T-cell (primary cell): ENCODE measurements at places on chromosomes 2 and 18. TPM values are rescaled to one million over a fixed set of nuclear protein-coding genes. Genes with fewer than 3 reads are reported as not detected.

DNA sequence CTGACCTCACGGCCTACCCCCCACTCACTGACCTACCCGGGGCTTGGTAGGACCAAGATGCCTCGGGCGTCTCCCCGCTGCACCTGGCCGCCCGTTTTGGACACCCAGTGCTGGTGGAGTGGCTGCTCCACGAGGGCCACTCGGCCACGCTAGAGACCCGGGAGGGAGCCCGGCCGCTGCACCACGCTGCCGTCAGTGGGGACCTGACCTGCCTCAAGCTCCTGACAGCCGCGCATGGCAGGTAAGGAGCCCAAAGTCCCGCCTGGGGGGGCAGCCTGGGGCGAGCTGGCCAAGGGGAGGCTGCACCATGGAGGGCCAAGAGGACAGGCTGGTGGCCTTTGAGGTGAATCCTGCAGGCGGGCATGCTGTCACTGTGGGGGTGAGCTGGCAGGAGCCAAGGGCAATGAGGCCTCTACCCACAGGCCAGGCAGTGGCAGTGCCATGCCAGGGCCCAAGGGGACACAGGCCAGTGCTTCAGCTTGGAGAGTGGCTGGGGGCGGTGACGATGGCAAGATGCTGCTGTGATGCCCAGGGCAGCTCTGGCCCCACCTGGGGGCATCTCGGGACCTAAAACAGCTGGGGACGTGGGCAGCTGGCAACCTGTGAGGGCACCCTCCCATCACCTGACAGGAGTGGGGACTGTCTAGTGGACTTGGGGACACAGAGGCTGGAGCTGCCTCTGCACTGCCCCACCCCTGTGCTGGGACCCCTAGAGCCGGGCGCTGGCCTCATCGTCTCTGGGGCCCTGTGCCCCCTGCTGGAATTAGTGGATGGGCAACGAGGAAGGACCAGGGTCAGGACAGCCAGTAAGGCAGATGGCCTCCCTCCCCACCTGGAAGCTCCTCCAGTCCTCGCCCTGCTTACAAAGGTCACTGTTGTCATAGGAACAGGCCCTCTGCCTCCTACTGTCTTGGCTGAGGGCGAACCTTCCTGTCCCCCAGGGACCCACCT lies 2.0 kb downstream of the ESPNL start:
- H3K36me3 ChIP-seq, result no peaks in the 10 kb centered on the region
- no peaks in the 10 kb centered on the region for H3K27me3 ChIP-seq
- H3K4me3 ChIP-seq, result no peak overlapping the region
- no peaks in the 10 kb centered on the region for H3K4me1 ChIP-seq
- DNase-seq, result no peak

DNA sequence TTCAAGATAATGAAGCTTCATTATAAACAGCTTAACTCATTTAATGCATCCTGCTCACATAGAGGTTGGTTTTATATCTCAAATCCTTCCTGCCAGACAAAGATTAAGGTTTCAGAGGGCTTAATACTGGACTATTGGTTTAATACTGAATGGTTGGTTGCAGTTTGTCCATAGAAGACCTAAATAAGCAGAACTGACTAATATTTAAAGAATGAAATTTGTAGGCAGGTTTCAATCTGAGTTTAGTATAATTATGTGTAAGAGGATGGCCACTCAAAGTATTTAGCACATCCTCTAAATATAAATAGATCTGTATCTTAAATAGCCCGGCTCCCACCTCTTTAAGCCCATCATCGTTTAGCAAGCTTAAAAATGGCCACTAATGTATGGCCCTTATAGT lies 92.5 kb downstream of the EPB41L5 start:
- peaks cover 20% of the 10 kb centered on the region for H3K4me1 ChIP-seq
- DNase-seq, result no peak
- H3K27ac ChIP-seq, result no peak overlapping the region
- no peaks in the 10 kb centered on the region for H3K27me3 ChIP-seq
- H3K4me3 ChIP-seq, result no peak overlapping the region
- H3K36me3 ChIP-seq, result no peaks in the 10 kb centered on the region

Gene MATN3
- total RNA-seq, result not detected

Gene TRAF3IP1
- total RNA-seq, result 11.8 TPM

- no peak for DNase-seq
- no peaks in the 10 kb centered on the region for H3K27me3 ChIP-seq
- H3K4me1 ChIP-seq, result peaks cover 19% of the 10 kb centered on the region
- no peak overlapping the region for H3K27ac ChIP-seq
- peaks cover 4% of the 10 kb centered on the region for H3K36me3 ChIP-seq
- H3K4me3 ChIP-seq, result no peak overlapping the region
Observed at GRCh38 chr2:196136151-196136550, 35.2 kb downstream of the STK17B start.

DNA sequence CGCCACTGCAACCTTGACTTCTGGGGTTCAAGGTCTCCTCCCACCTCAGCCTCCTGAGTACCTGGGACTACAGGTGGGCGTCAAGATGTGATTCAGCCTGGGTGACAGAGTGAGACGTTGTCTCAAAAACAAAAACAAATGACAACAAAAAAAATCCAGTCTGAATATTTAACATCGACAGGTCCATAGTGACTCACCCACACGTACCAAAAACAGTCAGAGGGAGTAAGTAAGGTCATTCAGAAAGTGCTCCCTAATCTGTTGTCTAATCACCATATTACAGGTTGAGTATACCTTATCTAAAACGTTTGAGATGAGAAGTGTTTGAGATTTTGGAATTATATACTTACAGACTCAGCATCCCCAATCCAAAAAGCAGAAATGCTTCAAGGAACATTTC lies 24.4 kb downstream of the SAP130 start:
- no peak overlapping the region for H3K4me3 ChIP-seq
- H3K36me3 ChIP-seq, result peaks cover 75% of the 10 kb centered on the region
- no peaks in the 10 kb centered on the region for H3K4me1 ChIP-seq
- DNase-seq, result no peak
- no peaks in the 10 kb centered on the region for H3K27me3 ChIP-seq

DNA sequence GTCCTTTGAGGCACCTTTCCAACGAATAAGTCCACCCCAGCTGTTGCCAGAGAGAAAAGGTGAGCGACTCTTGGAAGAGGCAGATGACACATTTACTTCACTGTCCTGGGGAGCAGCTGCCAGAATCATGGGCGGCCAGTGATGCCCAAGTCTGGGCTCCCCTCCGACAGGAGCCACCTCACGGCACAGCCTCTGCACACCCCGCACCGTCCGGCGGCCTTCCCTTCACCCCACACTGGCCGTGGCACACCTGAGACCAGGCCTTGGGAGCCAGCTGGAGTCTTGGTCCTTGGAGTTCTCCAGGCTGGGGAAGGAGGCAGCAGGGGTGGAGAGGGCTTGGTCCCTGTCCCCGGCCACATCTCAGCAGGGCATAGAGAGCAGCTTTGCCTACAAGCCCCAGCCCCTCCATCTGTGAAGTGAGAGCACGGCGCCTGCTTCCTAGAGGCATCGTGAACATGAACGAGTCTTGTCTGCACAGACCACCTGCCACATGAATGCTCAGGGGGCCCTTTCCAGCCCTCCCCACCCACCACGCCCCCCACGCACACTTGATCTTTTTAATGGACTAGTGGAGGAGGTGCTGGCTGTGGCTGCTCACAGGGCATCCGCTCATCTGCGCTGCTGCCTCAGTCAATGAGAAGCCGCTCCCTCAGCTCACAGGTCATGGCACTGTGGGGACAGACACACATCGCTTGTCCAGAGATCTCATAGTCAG lies 400.2 kb upstream of the MYT1L start:
- DNase-seq, result no peak
- peaks cover 22% of the 10 kb centered on the region for H3K27me3 ChIP-seq
- no peaks in the 10 kb centered on the region for H3K4me1 ChIP-seq
- H3K4me3 ChIP-seq, result no peak overlapping the region

DNA sequence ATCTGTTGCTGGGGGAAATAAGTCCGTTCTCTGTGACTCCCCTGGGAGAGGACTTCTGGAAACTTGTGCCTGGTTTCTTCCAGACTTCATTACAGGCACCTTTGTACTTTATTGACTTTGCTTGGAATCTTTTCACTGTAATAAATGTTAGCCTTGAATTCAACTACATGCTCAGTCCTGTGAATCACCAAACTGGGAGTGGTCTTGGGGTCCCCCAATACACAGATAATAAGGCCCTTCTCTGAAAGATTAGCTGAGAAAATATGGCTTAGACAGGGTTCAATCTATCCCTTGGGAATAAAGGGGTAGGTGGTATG lies 48.7 kb upstream of the KIDINS220 start:
- no peaks in the 10 kb centered on the region for H3K36me3 ChIP-seq
- DNase-seq, result no peak
- no peaks in the 10 kb centered on the region for H3K27me3 ChIP-seq
- no peak overlapping the region for H3K4me3 ChIP-seq
- H3K4me1 ChIP-seq, result no peaks in the 10 kb centered on the region

GRCh38 chr18:35045121-35045520 lies 3.9 kb downstream of the MAPRE2 start:
- H3K27me3 ChIP-seq, result no peaks in the 10 kb centered on the region
- DNase-seq, result no peak
- peak overlapping the region; percentile 32 for H3K4me3 ChIP-seq
- no peaks in the 10 kb centered on the region for H3K36me3 ChIP-seq
- peak overlapping the region; percentile 1 for H3K27ac ChIP-seq

GRCh38 chr2:171244466-171244969 lies 83.8 kb upstream of the TLK1 start:
- no peak overlapping the region for H3K27ac ChIP-seq
- H3K4me1 ChIP-seq, result peaks cover 18% of the 10 kb centered on the region
- DNase-seq, result no peak
- H3K4me3 ChIP-seq, result no peak overlapping the region
- H3K27me3 ChIP-seq, result no peaks in the 10 kb centered on the region

DNA sequence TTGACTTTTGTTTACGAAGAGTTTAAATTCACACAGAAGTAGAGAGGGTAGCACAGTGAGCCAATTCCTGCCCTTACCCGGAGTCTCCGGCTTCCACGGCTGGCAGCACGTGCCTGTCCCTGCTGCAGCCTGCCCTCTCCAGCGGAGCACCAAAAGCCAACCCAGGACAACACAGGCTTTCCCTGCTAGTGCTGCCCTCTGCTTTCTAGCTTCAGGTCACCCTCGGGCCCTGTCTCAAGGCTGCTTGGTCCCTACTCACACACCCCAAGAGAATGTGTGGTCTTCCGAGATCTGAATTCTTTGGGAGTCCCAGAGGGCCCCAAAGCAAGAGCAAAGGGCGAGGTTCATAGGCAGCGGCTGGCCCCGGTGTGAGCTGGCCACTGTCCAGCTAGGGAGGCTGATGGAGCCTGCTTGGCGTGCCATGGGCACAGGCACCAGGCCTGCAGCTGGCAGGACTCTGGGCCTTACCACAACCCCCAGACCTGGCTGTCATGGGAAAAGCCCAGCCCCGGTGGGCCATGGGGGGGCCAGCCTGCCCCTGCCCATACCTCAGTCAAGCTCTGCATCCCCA lies 7.0 kb upstream of the HS6ST1 start:
- no peak overlapping the region for H3K4me3 ChIP-seq
- H3K4me1 ChIP-seq, result peaks cover 16% of the 10 kb centered on the region
- no peaks in the 10 kb centered on the region for H3K36me3 ChIP-seq
- peaks cover 23% of the 10 kb centered on the region for H3K27me3 ChIP-seq
- no peak overlapping the region for H3K27ac ChIP-seq

GRCh38 chr2:189614585-189614984 lies 34.0 kb upstream of the SLC40A1 start:
- no peaks in the 10 kb centered on the region for H3K4me1 ChIP-seq
- H3K27ac ChIP-seq, result no peak overlapping the region
- H3K27me3 ChIP-seq, result no peaks in the 10 kb centered on the region
- DNase-seq, result no peak
- no peaks in the 10 kb centered on the region for H3K36me3 ChIP-seq

- H3K27me3 ChIP-seq, result peaks cover 29% of the 10 kb centered on the region
- no peak for DNase-seq
- no peaks in the 10 kb centered on the region for H3K4me1 ChIP-seq
- H3K27ac ChIP-seq, result no peak overlapping the region
- H3K36me3 ChIP-seq, result no peaks in the 10 kb centered on the region
- no peak overlapping the region for H3K4me3 ChIP-seq
Observed at GRCh38 chr2:29223257-29223656, 108.0 kb downstream of the CLIP4 start.

Gene KLHL30
- not detected for total RNA-seq

DNA sequence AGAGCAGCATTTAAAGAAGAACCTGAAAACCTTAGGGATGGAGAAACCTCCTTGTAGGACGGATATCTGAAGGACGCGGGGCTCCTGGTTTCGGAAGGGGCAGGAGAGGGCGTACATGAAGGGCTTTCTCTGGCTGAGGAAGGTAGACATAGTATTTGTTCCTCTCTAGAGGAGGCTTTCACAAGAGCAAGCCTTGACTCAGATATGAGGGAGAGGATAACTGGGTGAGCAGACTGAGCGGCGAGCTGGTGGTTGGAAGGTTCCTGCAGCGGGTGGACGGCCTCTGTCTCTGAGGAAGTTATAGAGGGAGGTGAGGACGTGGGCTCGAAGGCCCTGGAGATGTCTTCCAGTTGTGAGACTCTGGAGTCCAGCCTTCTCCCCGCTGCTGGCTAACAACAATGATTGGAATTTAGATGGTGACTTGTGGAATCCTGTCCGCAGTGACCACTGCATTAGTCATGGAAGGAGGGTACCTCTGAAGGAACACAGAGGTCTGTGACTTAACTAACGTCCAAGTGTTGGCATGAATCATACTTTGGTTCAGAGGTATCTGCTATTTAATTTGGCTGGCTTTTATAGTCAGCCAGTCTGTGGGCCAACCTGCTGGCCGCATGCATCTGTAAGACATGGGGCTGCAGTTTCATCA lies 80.9 kb downstream of the ASAP2 start:
- no peaks in the 10 kb centered on the region for H3K4me1 ChIP-seq
- no peaks in the 10 kb centered on the region for H3K36me3 ChIP-seq
- no peak for DNase-seq
- H3K27me3 ChIP-seq, result no peaks in the 10 kb centered on the region

Gene SPC25
- total RNA-seq, result 0.83 TPM

GRCh38 chr18:64115881-64116280 lies 33.0 kb downstream of the LINC00305 start:
- no peaks in the 10 kb centered on the region for H3K27me3 ChIP-seq
- no peaks in the 10 kb centered on the region for H3K4me1 ChIP-seq
- H3K36me3 ChIP-seq, result no peaks in the 10 kb centered on the region
- no peak overlapping the region for H3K27ac ChIP-seq

GRCh38 chr2:42101206-42102023 lies 53.6 kb downstream of the PKDCC start:
- peak; percentile 75 for DNase-seq
- peak overlapping the region; percentile 46 for H3K4me3 ChIP-seq
- peak overlapping the region; percentile 99 for H3K27ac ChIP-seq
- H3K4me1 ChIP-seq, result peaks cover 97% of the 10 kb centered on the region

- no peaks in the 10 kb centered on the region for H3K36me3 ChIP-seq
- peaks cover 9% of the 10 kb centered on the region for H3K27me3 ChIP-seq
- DNase-seq, result no peak
- no peak overlapping the region for H3K4me3 ChIP-seq
Observed at GRCh38 chr18:76765649-76766048, 56.7 kb upstream of the ZNF236 start.

- peaks cover 10% of the 10 kb centered on the region for H3K4me1 ChIP-seq
- no peak overlapping the region for H3K4me3 ChIP-seq
- H3K27me3 ChIP-seq, result no peaks in the 10 kb centered on the region
- no peak for DNase-seq
Observed at GRCh38 chr2:63866009-63866709, 24.5 kb downstream of the UGP2 start.

Gene LYPD1
- not detected for total RNA-seq

- DNase-seq, result no peak
- no peaks in the 10 kb centered on the region for H3K27me3 ChIP-seq
- no peak overlapping the region for H3K27ac ChIP-seq
- H3K36me3 ChIP-seq, result no peaks in the 10 kb centered on the region
Observed at GRCh38 chr2:203685081-203685621, 21.3 kb upstream of the CD28 start.

- H3K27ac ChIP-seq, result no peak overlapping the region
- no peaks in the 10 kb centered on the region for H3K36me3 ChIP-seq
- no peak for DNase-seq
Observed at GRCh38 chr2:237987268-237987667, 20.5 kb downstream of the UBE2F start.

GRCh38 chr2:27431395-27431794 lies 3.0 kb downstream of the NRBP1 start:
- H3K27me3 ChIP-seq, result no peaks in the 10 kb centered on the region
- DNase-seq, result no peak
- peaks cover 38% of the 10 kb centered on the region for H3K4me1 ChIP-seq
- peaks cover 9% of the 10 kb centered on the region for H3K36me3 ChIP-seq
